ENCODE measurements at places on chromosomes 4 and X. TPM values are rescaled to one million over a fixed set of nuclear protein-coding genes. Genes with fewer than 3 reads are reported as not detected.

SMAD1 gene
- 17.6 TPM for total RNA-seq

ANKRD37 gene
- total RNA-seq = 8.2 TPM

GPC4 gene
- total RNA-seq = 0.54 TPM

MSX1 gene
- total RNA-seq = 1.1 TPM

LANCL3 gene
- total RNA-seq = not detected

STPG2 gene
- total RNA-seq = not detected

GUCY1B1 gene
- 2.9 TPM for total RNA-seq

CHRDL1 gene
- total RNA-seq = 0.36 TPM

OPRPN gene
- not detected for total RNA-seq

DNA sequence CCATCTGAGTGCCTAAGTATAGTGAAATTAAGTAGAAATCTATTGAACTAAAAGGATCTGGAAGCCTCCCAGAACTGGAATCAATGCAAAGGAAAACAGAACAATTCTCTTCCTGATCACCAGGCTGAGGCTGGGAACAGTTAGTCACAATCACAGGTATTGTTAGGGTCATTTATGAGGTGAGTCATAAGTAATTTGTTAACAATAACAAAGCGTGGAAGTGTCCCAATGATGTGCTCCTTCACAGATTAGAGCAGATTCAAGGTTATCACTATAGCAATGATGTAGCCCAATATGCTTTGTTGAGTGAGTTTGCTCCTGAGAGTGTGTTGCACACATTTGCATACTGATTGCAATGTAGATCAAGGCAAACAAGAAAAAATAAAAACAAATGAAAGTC is 228.1 kb downstream of the ZNF674 start:
- no peak for DNase-seq

GRCh38 chrX:81259020-81259713 is 57.3 kb downstream of the SH3BGRL start:
- peak; percentile 67 for DNase-seq

GRCh38 chrX:26373829-26374228 is 157.9 kb downstream of the MAGEB5 start:
- no peak for DNase-seq

GRCh38 chr4:1246901-1247863 is 1.7 kb downstream of the CTBP1 start:
- DNase-seq = no peak

DNA sequence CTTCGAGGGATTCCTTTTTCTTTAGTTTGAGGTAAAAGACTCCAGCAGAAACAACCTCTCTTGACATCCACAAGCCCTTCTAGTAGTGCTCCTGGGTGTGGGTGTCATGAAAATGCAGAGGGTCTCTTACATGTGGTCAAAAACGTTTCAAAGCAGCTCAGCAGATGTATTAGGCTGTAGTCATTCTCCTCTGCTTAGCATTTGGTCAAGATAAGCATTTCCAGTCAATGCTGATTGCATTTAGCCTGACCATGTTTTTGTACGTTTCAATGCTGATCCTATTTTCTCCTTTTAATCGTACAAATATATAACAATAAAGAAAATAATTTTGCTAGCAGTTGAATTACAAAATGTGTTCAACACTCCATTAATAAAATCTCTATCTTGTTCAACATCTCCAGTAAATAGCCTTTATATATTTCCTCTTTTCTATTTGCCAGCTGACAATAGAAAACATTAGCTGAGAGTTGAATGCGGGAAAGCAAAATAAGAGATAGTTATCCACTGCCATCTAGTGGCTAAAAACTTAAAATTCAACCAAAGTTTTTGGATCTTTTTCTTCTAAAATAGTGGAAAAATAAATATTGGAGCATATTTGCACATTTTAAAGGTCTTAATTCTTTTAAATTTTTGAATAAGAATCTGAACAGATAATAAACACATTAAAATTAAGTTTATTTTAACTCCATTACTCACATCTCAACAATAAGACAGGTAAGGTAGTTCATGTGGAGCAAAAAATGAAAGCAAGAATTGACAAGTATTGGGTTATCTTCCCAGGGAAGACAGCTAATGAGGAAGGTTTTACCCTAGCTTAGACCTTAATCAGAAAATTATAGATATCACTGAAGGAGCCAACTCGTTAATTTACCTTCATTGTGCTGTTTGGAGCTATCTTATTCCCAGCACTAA is 15.2 kb upstream of the PACRGL start:
- peak; percentile 27 for DNase-seq

DNA sequence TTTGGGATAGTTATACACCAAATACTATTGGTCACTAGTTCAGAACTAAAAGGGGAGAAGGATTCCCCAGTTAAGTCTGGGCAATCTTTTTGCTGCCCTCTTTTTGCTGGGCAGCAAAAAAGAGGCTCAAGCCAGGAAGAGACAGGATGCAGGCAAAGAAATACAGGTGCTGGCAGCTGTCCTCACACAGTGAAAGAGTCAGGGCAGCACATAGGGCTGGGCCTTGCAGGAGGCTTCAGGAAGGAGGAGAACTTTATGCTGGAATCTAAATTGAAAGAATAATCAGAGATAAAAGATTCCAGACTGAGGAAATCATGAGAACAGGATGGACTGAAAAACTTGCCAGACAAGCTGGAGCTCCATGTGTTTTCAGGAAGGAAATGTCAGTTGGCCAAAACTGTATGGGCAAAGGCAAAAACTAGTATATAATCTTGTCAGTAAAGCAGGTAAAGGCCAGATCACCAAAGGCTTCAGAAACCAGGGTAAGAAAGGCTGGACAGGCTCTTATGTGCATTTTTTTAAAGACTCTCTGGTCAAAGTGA is 46.8 kb downstream of the PDGFC start:
- no peak for DNase-seq

DNA sequence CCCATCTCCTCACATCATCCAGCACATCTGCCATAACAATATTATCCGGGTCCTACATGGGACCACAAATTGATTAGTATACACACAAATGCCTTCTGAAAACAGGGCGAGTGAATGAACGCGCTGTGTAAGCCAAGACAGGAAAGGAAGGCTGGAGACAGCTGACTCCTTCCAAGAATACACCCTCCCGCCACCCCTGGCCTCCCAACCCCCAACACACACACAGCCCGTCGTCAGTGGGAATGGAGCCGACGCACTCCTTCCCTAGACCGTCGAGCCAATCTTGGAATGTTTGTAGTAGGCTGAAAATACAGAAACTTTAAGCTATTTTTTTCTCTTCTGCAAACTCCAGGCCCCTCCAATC is 319 bp upstream of the MAGEH1 start:
- no peak for DNase-seq

DNA sequence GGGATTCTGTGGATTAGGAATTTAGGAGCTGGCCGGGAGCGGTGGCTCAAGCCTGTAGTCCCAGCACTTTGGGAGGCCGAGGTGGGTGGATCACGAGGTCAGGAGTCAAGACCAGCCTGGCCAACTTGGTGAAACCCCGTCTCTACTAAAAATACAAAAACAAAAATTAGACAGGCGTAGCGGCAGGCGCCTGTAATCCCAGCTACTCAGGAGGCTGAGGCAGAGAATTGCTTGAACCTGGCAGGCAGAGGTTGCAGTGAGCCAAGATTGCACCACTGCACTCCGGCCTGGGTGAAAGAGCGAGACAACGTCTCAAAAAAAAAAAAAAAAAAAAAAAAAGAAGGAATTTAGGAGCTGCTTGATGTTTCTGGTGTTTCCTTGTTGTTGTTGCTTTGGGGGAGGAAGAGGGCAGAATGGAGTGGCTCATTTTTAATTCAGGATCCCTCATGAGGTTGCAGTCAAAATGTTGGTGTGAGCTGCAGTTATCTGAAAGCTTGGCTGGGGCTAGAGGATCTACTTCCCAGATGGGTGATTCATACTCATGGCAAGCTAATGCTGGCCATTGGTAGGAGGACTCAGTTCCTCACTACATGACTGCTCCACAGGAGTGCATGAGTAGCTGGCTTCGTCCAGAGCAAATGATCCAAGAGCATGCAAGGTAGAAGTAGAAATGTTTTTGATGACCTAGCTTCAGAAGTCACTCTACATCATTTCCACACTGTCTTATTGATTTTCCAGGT is 26.5 kb upstream of the JADE1 start:
- peak; percentile 58 for DNase-seq

DNA sequence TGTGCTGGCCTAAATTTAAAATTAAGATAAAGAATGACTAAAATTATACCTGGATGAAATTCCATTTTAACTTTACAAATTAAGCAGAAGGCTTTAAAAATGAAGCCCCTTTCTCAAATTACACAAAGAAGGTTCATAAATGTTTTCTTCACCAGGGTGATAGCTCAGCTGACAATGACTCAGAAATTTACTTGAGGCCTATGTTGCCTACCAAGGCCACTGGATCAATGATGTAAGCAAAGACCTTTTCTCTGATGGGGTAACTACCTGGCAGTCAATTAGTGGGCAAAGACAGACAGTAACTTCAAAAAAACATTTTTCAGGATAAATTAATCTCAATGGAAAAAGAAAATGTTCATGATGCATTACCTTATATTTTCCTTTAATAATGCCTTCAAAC is 23.9 kb upstream of the GPR34 start:
- peak; percentile 19 for DNase-seq

DNA sequence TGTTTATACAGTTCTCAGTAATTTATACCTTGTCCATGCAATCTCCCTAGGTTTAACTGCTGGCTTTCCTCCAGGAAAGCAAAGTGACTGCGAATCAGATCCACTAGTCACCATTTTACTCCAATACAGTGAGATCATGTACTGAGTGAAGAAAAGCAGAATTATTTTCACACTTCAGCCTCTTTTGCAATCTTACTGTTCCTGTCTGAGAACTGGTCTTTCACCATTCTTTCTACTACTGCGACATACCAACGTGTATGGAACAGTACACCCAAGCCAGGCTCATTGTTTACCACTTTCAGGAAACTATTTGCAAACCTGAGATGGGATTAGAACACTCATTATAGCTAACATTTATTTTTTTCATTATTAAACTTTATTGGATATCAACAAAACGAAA is 8.0 kb upstream of the MSL3 start:
- no peak for DNase-seq

DNA sequence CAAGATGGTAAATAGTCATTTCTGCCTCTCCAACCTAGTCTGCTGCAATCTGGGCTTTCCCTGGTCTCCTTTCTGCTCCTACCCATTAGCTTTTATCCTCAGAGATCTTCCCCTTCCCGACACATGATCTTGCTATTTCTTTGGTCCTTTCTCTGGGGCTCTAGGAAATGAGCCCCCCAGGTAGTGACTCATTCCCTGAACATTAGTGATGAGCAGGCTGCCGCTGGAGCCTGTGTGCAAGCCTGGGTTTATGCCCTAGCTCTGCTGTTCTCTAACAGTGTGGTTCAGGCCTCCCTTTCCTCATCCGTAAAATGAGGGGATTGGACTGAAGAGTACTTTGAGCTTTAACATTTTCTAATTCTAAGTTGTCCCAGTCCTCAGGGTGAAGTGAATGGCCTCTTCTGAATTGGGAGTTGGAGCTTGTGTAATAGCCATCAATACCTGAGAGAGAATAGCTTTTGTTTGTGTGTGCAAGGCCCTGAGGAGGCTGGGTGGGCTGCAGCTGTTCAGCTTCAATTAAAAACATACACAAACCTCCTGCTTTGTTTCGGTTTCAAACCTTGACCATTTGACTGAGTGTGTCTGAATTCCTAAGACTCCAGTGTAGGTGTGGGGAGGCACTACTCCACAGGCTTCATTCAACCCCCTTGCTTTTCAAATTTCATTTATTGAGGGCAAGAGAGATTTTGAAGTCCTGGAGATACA is 115.6 kb upstream of the SCML1 start:
- DNase-seq = no peak

GRCh38 chrX:18174971-18175370 is 45.7 kb downstream of the BEND2 start:
- DNase-seq = no peak
